ENCODE measurements at places on chromosomes 11 and 22.
A peak's percentile ranks its signal among the peaks of the same experiment; 100 is the strongest.

DNA sequence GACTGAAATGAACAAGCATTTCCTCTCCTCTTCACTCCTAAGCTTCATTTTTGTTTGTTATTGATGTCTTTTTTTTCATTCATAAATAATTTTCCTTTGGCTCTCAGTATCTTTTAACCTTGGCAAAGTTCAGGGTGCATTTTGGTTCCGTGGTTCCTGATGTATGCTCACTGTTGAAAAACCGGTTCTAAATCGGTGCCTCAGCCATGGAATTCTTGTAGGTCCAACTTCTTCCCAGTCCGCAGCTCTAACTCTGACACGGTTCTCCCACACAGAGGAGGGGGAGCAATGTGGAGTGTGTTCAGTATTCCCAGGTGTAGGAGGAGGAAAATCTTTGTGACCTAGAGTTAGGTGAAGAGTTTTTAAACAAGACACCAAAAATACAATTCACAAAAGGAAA is 12.6 kb upstream of the MS4A15 start:
- DNase-seq = no peak

GRCh38 chr22:47231759-47232158 is 469.3 kb downstream of the TBC1D22A start:
- no peak for DNase-seq

- DNase-seq = no peak
These were observed 62.3 kb downstream of the BTG4 start for GRCh38 chr11:111449696-111450479.

DNA sequence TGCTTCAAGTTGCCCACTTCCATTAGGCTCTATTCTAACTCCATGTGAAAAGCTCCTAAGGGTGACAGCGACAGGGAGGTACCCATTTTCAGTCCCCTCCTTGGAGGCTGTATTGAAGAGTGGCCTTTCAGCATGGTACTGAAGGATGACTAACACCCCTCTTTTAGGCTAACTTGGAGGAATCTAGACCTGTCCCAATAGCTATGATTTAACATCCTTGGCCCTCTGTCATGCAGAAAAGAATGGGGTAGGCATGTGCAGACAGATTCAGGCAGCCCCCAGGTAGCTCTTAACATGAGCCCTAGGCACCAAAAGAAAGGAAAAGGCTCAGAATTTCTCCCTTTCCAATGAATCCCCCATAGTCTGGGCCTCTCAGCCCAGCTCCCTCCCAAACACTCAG is 89.3 kb upstream of the AMOTL1 start:
- DNase-seq = no peak

DNA sequence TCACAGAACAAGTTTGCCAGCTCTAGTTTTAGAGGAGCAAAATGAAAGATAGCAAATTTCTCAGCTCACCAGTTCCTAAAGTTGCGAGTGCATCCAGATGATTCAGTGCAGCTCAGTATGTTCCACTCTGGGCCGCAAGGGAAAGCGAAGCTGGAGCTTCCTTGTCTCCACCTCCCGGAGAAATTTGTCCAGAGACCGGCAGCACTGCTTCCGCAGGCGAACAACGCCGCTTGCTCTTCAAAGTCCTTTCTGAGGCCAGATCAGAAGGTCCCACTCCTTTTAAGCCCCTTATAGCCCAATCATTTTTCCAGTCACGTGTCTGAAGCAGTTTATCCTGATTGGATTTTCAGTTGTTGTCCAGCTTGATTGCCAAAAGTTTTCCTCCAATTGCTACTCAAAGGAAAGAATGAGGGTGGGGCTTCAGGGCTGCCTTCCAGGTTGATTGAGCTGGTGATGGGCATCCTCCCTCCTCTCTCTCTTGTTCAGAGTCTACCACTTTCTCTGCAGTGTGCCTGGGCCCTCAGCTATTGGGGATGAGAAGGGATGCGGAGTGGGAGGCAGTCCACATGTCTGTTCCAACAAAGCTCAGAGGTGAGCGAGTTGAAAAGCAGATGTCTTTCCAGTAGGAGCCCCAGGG is at the start of gene ZNF280A:
Gene ZNF280A (minus strand): TSS at position 251 of the 637 bp plus-strand sequence. CDS start 4,640 bp downstream, outside the sequence.
- peak; percentile 12 for DNase-seq

DNA sequence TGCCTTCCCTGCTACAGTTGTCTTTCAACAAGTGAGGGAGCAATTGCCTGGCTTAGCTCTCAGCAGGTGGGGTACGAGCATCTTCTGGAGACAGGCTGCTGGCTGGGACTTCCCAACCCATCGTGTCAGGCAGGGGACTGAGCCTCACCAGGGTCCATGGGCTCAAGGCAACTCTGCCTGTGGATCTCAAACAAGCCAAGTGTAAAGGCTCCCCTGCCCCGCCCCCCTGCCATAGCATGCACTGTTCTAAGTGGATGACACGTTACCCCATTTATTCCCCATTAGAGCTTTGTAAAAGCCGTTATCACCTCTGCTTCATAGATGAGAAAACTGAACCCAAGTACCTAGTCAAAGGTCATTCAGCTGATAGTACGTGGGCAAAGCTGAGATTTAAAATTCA is 222.9 kb downstream of the NTM start:
- DNase-seq = no peak

DNA sequence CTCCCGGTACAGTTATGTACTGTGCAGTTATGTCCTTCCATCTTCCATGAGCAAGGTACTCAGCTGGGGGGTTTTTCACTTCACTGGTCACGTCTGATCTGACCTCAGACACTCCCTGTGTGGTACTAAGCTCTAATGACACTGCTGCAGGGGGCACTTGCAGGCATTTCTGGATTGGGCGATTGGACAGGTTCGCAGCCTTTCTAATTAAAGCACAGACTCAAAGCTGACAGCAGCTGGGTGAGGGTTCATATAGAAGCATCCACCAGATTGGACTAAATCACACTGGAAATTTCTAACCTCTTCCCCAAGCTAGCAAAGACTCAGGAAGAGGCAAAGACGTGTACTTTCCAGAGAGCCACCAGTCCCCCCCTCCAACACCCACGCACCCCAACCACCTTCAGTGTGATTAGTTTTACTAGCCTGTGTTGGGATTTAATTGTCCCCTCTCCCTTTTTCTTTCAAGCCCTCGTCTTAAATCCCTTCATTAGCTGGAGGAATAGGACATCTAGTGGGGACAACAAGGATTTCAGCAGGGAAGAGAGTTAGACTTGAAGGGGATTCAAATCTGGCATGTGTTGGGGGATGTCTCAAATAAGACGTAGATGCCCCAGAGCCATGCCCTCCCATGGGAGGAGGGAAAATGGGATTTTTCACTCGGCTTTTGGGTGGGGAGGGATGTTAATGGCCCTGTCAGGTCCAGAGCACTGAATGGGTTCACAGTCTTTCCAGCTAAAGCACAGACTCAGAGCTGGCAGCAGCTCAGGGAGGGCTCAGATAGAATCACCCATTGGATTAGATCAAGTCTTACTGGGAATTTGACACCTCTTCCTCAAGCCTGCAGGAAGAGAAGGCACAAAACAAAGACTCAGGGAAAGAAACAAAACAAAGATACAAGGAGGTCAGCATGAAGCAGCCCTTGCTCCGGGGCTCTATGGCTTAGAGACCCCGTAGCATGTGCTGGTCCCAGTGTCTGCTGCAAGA is 10.9 kb downstream of the INS start:
- peak; percentile 54 for DNase-seq

DNA sequence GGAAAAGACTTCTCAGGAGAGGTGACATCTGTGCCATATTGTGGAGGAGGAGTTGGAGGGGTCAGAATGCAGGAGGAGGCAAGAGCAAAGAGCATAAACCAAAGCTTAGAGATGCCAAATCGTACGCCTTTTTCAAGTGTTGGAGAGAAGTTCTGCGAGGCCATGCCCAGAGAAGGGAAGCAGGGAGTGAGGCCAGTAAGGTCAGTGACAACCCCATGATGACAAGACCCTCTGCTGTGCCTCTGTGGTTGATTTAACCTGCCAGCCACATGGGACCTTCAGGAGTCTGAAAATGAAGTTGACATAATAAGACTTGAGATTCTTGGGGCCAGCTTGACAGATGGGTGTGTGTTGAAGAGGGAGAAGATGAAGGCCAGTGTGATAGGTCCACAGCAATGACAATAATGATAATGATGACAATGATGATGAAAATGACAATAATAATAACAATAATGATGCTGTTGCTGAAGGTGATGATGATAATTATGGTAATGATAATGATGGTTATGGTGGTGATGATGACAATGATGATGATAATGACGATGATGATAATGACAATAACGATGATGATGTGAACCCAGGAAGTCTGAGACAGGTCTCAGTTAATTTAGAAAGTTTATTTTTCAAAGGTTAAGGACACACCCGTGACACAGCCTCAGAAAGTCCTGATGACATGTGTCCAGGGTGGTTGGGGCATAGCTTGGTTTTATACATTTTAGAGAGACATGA is 152.6 kb upstream of the B3GAT1 start:
- DNase-seq = no peak

DNA sequence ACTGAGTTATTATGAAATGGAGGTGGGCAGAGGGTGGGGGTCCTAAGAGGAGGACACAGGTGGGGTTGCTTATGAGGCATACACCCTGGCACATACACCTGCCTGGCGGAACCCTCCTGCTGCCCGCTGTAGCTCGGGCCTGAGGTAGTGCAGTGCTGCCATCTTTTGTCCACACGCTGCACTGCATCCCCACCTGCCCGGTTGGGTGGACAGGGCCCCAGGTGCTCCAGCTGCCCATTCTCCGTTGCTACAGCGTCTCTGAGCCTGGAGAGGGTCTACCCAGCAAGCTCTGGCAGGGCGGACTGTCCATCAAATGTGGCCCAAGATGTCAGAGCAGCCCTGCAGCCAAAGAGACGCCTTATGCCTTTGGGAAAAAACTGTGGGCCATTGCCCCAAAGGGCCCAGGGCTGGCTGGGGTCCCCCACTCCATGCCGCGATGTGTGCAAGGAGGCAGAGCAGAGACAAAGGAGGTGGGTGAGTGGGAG is 131.2 kb downstream of the BUD13 start:
- DNase-seq = peak; percentile 32

GRCh38 chr22:47811971-47812370 is 1049.5 kb downstream of the TBC1D22A start:
- DNase-seq = no peak

DNA sequence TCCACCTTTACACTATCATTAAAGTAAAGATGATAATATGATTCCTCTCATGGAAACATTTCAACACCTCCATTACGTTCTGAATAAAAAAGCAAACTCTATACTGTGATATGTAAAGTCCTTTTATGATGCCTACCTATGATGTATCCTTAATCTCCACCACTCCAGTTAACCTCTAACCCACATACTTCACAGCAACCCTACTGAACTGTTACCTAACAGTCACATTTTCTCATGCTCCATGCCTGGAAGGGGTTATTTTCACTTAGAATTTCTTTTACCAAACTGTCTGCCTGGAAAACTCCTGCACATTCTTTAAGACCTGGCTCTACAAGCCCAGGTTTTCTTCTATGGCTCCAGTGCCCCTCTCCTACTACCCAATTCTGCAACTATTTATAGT is 129.1 kb downstream of the FCHSD2 start:
- DNase-seq = no peak

GRCh38 chr11:72231396-72232259 is 7.1 kb downstream of the INPPL1 start:
- DNase-seq = no peak

GRCh38 chr11:61918251-61918937 is 1.0 kb upstream of the RAB3IL1 start:
- no peak for DNase-seq

DNA sequence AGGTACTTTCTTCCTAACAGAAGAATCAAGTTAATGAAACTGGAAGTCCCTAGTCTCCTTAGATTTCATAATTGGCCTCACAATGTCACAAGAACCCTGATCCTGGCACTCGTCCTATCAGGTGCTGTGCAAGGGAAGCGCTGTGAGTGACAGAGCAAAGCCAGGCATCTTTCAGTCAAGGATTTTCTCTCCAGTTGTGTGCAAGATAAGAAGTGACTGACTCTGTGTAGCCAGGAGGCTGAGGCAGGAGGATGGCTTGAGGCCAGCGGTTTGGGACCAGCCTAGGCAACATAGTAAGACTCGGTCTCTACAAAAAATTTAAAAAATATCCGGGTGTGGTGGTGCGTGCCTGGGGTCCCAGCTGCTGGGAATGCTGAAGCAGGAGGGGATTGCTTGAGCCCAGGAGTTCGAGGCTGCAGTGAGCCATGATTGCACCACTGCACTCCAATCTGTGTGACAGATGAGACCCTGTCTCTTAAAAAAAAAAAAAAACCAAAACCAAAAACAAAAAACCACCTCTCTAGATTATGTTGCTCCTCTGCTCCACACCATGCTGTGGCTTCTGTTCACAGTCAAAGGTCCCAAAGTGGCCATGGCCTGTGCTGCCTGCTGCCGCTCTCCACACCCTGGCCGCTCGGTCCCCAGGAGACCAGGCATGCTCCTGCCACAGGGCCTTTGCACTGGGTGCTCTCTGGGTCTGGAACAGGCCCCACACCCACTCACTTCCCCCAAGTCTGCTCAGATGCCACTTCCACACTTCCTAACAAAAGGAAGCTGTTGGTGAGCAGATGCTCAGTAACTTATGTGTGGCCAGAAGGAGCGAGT is 54.2 kb upstream of the CLDN5 start:
- DNase-seq = no peak

DNA sequence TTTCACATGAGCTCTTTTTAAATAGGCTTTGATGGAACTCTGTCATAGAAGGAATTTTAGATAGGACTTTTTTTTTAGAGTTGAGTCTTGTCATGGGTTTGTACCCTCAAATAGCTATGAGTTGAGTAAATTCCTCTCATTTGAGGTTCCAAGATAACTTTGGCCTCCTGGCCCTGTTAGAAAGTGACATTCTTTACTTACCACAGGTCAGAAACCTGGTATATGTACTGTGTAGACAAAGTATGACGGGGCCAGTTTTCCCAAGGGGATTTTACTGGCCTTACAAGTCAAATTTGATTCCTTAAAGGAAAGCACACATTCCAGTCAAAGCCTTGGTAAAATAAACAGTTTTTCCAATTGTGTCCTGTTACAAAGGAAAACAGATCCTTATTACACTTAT is 729.3 kb upstream of the LUZP2 start:
- DNase-seq = no peak

DNA sequence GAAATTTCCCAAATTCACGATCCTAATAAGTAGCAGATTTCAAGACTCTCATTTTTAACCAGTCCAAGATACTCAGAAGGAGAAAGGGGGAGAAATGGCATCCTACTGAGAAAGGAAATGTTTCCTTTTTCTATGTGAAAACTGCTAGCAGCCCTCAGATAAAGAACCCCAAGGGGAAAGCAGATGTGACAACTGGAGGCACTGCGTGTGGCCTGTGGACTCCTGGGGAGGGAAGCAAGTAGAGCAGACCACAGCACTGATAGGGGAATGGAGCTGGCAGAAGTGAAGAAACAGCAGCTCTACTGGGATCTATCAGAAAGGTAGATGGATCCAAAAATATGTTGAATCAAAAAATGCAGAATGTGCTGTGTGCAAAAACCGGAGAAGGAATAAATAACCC is 239.7 kb upstream of the API5 start:
- no peak for DNase-seq

- DNase-seq = no peak
These were observed 18.3 kb downstream of the CYTH4 start for GRCh38 chr22:37300551-37301017.

DNA sequence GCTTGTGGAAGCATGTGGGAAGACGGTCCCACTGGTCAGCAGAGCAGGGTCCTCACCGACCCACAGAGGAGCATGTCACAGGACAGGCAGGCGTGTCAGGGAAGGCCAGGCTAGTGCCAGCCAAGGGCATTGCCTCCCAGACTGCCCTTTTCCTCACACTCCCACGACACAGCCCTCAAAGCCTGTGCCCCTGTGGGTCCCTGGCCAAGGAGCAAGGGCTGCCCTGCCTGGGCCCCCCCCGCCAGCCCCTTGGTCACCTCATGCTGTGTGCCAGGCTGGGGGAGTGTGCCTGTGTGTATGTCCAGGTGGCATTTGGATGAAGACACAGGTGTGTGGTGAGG is 74.7 kb downstream of the MED15 start:
- DNase-seq = no peak

Data from GM23248 (cell line).